Urinary bladder (tissue), 4 donors: ENCODE measurements at places on chromosomes 12 and 14. TPM values are rescaled to one million over a fixed set of nuclear protein-coding genes. Genes with fewer than 3 reads are reported as not detected.

- DNase-seq, result no peak
These were observed 6.6 kb downstream of the PHB2 start for GRCh38 chr12:6963791-6964413.

DNA sequence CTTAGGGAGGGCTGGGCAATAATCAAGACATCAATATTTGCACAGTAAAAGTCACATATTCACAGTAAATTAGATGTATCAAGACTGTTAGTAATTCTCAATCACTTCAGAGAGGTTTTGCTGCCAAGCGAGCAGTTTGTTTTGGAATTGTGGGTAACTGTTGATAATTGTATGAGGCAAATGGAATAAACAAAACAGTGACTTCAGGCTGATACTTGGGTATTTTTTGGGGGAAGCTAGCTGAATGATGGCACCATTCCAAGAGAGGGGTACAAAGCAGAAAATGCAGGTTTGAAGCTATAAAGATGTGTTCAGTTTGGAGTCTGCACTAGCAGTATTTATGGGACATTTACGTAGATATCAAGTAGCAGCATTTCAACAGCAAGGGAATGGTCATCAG is 232.8 kb upstream of the ATP2B1 start:
- DNase-seq, result no peak

GRCh38 chr12:98821866-98822265 is 176.8 kb downstream of the APAF1 start:
- no peak for DNase-seq

The LBHD2 gene
- total RNA-seq, result not detected

The PIWIL1 gene
- 0.21 TPM for total RNA-seq
